Stimulated activated CD4-positive, alpha-beta T cell treated with anti-CD3 and anti-CD28 coated beads, Interleukin-4, amount 100 ng/mL, for 48 hours (primary cell): ENCODE measurements at places on chromosomes 3 and 15.

DNA sequence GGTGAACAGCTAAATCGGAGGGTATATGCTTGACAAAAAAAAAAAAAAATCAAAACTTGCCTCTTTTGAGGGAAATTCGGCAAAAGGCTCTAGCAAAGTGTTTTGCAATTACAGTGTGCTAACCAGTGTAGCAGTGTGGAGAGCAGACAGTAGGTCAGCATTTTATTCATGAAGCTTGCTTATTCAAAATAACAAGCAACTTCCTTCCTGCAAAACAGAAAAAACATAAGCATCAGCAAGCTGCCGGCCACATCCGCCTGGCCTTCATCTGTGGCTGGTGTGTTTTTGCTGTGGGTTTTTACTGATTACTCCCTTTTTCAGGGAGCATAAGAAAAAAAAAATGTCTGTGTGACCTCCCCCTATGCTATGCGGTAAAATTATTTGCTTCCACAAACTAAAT lies 434.1 kb downstream of the OCA2 start:
- no peak for DNase-seq

DNA sequence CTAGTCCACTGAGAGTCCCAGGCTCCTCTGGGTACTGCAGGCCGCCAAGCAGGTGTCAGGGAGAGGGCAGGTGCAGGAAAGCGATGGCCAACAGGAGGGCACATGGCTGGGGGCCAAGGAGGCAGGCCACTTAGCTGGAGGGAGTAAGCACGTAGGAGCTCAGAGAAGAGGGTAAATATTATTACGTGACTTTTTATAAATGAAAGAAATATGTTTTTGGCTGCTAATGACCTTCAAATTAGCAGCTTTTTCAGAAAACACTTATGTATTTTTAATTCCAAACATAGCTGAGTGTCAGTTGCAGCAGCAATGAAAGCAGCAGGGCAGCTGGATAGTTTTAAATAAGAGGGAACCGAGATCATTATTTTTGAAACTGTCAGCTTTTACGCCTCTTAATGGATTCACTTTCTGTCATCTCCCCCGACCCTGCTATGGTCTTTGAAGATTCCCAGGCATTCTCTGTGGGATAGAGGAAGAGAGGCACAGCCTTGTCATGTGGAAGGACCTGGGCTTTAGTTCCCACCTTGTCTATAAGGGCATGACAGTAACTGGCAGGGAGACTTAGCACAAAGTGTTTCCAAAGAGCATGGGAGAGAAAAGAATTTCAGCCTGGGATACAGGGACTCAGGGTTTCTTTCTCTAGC lies 477.1 kb downstream of the EPHB1 start:
- no peak for DNase-seq

DNA sequence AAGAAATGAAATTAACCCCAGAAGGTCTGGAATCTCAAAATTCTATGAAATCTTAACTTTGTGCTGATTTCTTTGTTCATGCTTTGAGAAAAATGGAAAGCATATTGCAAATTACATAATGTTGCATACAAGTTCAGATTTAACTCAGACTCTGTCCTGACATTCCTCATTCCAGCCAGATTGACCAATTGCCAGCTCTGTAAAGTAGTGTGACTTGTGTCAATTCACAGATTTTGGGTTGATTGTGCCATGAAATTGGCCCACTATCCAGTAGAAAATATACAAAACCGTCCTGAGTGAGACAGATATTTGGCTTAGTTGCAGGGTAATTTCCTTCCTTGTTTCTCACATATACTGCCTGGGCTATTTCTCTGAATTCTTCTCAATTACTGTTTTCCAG lies 1312.6 kb downstream of the ROBO1 start:
- DNase-seq = no peak

DNA sequence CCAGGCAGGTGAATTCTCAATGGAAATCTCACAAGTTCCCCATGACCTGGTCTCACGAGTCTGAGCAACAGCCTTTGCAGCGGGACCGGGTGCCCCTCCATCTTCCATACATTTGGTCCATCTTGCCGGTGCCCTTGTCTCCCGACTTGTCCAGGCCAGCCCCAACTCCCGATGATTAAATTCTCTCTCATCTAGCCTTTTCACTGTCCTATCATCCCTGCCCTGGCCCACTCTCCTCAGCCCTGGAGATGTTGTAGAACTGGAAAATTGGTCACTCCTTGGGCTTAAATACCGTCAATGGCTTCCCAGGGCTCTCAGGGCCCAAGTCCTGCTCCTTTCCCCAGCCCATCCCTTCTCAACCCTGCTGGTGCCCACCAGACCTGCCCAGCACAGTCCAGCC lies 34.4 kb downstream of the PRR20G start:
- DNase-seq = no peak

GRCh38 chr3:100040451-100041225 lies 73.7 kb downstream of the FILIP1L start:
- DNase-seq = no peak

- no peak for DNase-seq
Observed at GRCh38 chr3:194548346-194549321, 61.8 kb upstream of the ATP13A3 start.

DNA sequence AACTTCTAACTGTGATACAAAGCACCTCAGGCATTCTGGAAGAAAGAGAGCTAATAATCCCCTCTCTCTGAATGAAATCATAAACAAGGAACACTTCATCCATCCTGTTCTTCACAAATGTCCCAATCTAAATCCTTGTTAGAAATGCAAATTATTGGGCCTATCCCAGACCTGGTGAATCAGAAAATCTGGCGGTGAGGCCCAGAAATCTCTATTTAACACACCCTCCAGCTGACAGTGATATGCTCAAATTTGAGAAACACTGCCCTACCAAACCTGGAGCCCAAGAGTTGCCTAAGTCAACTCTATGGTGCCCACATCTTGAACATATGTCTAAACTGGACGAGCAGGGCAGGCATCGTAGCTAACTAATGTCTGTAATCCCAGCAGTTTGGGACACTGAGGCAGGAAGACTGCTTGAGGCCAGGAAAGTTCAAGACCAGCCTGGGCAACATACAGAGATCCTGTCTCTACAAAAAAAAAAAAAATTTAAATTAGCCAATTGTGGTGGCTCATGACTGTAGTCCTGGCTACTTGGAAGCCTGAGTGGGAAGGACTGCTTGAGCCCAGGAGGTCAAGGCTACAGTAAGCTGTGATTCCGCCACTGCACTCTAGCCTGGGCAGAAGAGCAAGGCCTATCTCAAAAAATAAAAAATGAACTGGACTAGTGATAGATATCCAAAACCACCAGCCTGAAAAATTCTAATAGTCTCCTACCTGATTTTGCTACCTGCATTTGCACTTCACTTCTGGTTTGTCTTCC lies 23.1 kb downstream of the SCAP start:
- no peak for DNase-seq

DNA sequence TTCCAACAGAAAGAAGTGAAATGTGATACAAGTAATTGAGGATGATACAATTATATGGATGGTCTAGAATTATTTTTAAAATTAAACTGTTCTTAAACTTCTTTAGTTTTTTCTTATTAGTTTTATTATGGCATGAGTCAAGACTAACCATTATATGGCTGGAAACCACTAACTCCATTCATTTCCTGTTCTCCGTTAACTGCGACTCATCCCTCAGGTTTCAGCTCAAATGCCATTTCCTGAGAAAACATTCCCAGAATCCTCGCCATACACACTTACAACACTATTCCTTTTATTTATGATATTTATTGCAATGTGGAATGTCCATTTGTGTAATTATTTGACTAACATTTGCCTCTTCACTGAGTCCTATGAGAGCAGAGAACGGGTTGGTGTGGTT lies 394.1 kb downstream of the SOX2 start:
- DNase-seq = no peak

DNA sequence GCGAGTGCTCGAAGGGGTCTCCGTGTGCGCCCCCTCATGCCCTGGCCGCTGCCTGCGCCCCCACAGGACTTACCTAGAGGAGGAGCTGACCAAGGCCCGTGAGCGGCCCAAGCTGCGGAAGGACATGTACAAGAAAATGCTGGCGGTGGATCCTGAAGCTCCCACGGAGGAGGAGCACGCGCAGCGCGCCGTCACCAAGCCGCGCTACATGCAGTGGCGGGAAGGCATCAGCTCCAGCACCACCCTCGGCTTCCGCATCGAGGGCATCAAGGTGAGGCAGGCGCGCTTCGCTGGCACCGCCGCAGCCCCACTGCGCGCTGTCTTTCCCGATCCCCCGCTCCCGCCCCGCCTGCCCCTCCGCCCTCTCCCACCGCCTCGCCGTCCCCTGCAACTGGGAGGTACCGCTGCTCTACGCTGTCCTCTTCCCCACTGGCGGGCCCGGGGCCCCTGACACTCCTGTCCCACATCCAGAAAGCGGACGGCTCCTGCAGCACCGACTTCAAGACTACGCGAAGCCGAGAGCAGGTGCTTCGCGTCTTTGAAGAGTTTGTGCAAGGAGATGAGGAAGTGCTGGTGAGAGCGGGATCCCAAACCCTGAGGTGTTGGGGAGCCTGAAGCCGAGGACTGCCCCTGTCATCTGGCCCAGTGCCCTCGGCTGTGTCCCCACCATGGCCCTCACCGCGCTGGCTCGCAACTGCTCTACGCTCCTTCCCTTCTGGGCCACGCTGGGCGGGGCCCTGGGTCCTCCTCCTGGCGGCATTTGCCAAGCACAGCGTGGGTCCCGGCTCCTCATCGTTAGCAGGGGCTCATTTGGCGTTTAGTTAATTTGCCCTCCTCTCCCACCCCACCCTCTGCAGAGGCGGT lies 8.5 kb downstream of the ITPKA start:
- DNase-seq = no peak

DNA sequence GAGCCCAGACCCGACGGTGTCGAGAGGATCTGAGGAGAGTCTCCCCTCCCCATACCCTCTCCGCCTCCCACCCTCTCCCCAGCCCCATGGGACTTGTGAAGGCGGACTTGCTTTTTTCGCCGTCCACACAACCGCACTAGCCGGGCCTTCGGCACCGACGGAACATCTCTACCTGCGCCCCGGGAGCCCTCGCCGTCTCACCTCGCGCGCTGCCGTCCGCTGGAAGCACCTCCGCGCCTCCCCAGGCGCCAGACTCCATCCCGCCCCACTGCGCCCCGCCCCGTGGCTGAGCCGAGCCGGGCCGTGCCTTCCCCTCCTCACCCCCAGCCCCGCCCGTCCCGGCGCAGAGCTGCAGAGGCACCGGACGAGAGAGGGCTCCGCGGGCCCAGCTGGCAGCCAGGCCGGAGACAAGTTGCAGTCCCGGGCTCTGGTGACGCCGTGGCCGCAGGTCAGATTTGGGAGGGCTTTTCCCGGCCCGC lies at the start of the genes DUOX1 and DUOXA1:
Gene DUOX1 (plus strand): TSS at position 344 of the 479 bp plus-strand sequence. CDS start 1,973 bp downstream, outside the sequence.
Gene DUOXA1 (minus strand): TSS at position 229 of the 479 bp plus-strand sequence. CDS start 6,865 bp downstream, outside the sequence.
- no peak for DNase-seq

GRCh38 chr3:178562947-178563232 lies 26.7 kb downstream of the KCNMB2 start:
- DNase-seq = no peak

DNA sequence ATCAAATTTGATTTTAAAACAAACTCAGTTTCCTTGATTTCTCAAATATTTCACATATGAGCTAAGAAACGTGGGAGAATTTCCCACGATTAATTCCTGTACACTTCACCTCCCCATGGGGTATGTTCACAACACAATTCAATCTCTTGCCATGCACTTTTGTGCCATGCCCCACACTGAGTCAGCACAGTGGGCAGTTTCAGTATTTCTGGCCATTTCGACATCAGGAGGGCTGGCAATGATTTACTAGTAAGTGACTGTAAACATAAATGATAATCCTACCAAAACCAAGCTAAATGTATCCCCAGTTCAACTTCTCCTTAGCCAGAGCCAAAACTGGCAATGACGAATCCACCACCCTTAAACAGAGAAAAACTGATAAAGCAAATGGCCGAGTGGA lies 293.6 kb downstream of the FGF12 start:
- DNase-seq = no peak

DNA sequence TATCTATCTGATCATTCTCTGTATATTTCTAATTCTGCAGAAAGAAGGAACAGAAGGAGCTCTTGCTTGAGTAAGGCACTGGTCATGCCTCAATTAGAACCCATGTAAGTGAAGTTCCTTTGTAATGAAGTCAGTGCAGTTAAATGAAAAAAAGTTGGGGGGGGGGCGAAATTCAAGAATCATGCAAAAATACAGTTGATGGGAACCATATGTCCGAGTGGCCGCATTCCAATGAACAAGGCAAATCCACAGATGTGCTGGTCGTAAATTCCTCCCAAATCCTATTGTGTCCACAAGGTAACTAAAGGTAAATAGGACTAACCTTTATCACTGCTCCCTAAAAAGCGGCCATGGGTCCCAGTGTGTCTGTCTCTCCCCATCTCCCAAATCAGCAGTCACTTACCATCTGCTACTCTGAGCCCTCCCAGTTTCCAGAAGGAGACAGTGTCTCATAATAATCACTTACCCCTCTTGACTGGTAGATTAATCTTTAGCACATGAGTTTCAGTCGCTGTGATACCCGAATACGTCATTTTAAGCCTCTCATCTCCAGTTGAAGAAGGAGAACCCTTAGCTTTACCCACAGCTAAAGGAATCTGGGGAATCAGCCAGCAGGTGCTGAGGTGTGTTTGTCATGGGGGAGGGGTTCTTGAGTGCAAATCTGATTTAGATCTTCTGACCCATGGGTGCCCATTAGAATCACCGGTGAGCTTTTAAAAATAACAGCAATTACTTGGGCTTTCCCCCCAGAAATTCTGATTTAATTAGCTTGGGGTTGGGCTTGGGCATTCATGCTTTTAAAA lies 56.3 kb upstream of the EPHB3 start:
- DNase-seq = no peak

GRCh38 chr15:29978411-29979382 lies 104.1 kb upstream of the GOLGA8J start:
- no peak for DNase-seq

GRCh38 chr3:140388202-140388922 lies 289.5 kb upstream of the TRIM42 start:
- DNase-seq = no peak
